ENCODE measurements at places on chromosomes 11 and 22. TPM values are rescaled to one million over a fixed set of nuclear protein-coding genes. Genes with fewer than 3 reads are reported as not detected.

Gene CDCA5
- 6.4 TPM for total RNA-seq

Gene ABTB2
- total RNA-seq, result 17.6 TPM

Gene EHF
- 34.0 TPM for total RNA-seq

Gene MIF
- 356 TPM for total RNA-seq

Gene CASP1
- total RNA-seq, result 6.2 TPM

Gene OR4S2
- not detected for total RNA-seq

Gene OR51G2
- total RNA-seq, result not detected

Gene H19
- total RNA-seq, result 6,968 TPM

Gene PHOX2A
- total RNA-seq, result not detected

Gene APOBEC3A
- total RNA-seq, result 2.5 TPM

Gene TUB
- 20.4 TPM for total RNA-seq

Gene VSIG10L2
- total RNA-seq, result 0.23 TPM

Gene SPTBN2
- 99.8 TPM for total RNA-seq

Gene MS4A12
- not detected for total RNA-seq

Gene MAJIN
- 0.70 TPM for total RNA-seq

Gene PRR5
- total RNA-seq, result 36.2 TPM

Gene RCOR2
- 4.1 TPM for total RNA-seq

Gene PDE3B
- total RNA-seq, result 12.9 TPM

Gene CREB3L1
- 11.7 TPM for total RNA-seq

Gene NXPE4
- total RNA-seq, result not detected

Gene CHST1
- 5.7 TPM for total RNA-seq

Gene MUC6
- 5.0 TPM for total RNA-seq

Gene CARD18
- not detected for total RNA-seq

Gene SERPIND1
- total RNA-seq, result 0.53 TPM

Gene CCDC87
- 0.23 TPM for total RNA-seq

Gene CCDC81
- total RNA-seq, result 2.6 TPM

Gene IFITM10
- 0.35 TPM for total RNA-seq

Gene KCNE3
- 18.6 TPM for total RNA-seq

Gene ATP5MG
- total RNA-seq, result 85.7 TPM

Data from metanephros (tissue), 2 donors.